ENCODE measurements at places on chromosomes 6 and 20.
A peak's percentile ranks its signal among the peaks of the same experiment; 100 is the strongest.

GRCh38 chr6:100209323-100210136, 215.5 kb upstream of the MCHR2 start:
- DNase-seq: no peak

GRCh38 chr6:110703906-110704594, 111.2 kb downstream of the CDK19 start:
- no peak for DNase-seq

GRCh38 chr20:1370548-1371110, 22.2 kb downstream of the FKBP1A start:
- DNase-seq: no peak

- DNase-seq: no peak
Observed at GRCh38 chr20:49980140-49981008, 2.4 kb upstream of the SNAI1 start.

- DNase-seq: no peak
Observed at GRCh38 chr6:9711365-9711764, 703.5 kb downstream of the TFAP2A start.

- DNase-seq: no peak
Observed at GRCh38 chr6:11854408-11855165, 76.0 kb upstream of the ADTRP start.

DNA sequence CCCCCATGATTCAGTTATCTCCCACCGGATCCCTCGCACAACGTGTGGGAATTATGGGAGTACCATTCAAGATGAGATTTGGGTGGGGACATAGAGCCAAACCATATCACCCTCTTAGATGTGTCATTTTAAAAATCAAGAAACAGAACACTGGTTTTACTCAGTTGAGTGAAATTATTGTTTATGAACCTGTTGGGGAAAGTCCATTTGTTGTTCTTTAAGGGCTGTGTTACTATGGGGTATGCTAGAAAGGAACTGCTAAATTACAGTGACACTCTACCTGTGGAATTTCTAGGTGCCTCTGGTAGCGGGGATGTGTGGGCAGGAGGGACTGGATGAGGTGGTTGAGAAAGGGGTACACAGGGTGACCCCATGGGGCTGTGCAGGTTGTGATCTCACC, 28.9 kb downstream of the STX11 start:
- no peak for DNase-seq

GRCh38 chr6:115545672-115545986, 515.1 kb downstream of the FRK start:
- no peak for DNase-seq

GRCh38 chr6:160077526-160077925, 44.1 kb upstream of the SLC22A1 start:
- no peak for DNase-seq

DNA sequence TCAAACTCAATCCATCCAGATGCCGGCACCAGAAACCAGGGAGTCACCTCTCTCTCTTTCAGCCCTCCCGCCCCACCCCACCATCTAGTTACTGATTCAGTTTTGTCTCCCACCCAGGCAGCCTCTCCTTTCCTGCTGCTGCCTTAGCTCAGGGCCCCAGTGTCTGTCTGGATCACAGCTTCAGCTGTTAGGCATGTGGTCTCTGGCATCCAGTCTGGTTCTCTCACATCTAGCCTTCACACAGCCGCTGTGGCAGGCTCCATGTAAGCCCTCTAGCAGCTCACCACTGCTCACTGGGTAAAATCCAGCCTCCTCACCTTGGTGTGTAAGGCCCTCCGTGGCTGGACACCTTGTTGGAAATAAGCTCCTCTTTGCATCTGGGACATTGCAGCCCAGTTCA, 21.3 kb downstream of the AARS2 start:
- no peak for DNase-seq

DNA sequence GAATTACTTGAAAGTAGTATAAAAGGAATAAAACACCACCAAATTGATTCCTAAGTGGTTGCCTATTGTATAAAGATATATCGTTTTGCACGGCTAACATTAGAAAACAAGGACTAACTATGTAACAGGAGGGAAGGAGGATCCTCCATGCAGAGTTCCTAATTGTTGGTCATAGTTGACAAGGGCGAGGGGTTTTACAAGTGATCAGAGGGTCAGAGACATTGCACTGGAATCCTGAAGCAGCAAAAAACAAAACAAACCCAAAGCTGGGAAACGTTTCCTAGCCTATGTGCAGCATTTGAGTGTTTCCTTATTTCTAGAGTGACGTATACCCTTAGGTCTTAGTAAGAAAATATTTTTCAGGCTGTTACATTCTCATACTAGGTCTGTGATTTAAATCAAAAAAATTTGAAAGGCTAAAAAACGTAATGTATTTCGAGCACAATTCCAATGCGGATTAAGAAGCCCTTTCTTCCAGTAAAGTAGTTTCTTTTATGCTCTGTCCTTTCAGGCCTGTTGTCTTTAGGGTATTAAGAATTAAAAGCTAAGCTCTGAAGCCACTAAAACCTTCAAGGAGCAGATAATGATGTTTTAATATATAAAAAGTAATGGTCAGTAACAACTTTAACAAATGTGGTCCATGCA, 373.8 kb upstream of the MMS22L start:
- no peak for DNase-seq

DNA sequence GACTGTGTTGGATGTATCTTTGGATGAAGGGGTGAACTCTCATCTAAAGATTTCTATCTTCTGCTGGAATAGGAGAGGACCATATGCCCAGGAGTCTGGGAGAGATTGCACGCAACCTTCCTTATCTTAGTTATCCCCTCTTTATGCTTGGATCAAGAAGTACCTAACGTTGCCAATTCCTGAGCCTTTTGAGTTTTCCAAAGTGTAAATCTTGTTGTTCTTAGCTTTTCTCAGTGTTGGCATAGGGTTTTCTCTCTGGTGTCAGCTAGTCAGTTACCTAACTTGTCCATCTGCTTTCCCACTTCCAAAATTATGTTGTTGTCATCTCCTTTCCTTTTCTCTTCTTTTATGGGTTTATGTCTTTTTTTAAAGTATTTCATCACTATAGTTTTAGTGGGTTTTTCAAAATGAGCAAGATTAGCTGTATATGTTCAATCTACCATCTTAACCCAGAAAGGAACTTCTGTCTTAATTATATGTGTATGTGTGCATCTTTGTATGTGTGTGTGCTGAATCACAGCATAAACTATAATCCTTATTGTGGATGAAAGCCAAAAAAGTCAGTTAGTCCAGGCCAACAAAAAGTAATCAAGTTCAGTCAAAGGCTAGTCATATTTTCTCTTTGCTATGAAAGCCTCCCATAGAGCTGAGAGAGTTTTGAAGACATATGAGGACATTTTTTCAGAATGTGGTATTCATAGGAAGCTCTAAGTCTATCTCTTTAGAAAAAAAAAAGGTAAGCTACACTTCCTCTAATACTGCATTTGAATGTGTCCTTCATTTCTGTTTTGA, 72.1 kb downstream of the KHDC1L start:
- no peak for DNase-seq

DNA sequence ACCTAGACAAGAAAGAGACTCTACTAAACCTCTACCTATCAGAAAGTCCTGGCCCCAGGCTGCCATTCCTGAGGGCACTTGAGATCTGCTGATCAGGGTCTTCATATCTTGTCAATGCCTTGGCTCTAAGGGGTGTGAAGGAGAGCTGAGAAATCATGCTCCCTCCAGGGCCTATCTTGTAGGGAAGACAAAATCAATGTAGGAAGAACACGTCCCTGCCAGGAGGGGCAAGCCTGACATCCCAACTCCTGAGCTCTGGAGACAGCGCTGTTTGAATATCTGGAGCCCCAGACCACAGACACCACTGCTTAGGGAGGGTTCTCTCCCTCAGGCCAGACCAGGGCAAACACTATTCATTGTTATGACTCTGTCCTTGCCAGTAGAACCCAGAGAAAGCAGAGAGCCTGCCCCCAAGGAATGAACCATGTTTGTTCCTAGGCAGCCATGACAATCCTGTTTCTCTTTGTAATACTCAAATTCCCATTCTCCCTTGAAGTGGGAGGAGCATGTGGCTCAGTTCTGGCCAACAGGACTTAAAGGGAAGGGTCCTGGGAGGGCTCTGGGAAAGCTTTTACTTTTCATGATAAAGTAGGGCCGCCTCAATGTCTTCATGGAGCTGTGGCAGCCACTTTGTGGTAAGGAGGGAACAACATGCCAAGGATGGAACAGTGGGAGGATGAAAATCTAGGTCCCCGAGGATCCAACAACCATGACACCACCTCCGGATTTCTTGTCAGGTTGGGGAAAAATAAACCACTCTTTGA, 1.8 kb upstream of the FASTKD5 start:
- no peak for DNase-seq

- no peak for DNase-seq
Observed at GRCh38 chr20:3901028-3901705, 12.0 kb downstream of the PANK2 start.

DNA sequence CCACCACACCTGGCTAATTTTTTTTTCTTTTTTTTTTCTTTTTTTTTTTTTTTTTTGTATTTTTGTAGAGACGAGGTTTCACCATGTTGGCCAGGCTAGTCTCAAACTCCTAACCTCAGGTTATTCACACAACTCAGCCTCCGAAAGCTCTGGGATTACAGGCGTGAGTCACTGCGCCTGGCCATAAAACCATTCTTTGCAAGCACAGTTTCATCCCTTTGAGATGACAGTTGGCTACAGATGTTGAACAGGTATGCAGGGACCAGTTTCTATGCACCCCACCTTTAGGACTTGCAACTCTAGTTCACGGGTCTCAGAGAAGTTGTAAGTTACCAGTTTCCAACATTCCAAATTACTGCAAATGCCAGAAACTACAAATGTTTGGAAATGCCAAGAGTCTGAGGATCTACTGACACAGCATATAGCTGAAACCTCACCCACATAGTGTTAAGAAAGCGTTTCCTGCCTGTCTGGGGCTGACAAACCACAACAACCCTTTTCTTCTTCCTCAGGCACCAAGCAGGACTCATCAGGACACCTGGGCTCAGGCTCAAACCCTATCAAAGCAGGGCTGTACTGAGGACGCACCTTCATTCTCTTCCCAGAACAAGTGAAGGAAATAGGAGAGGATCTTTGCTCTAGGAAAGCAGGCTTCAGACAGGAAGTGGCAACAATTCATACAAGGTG, 22.9 kb downstream of the ARHGAP18 start:
- no peak for DNase-seq

- DNase-seq: no peak
Observed at GRCh38 chr20:57114290-57115005, 152.0 kb downstream of the BMP7 start.

GRCh38 chr20:46482864-46483263, 30.5 kb downstream of the ZNF334 start:
- no peak for DNase-seq

- DNase-seq: no peak
Observed at GRCh38 chr6:149899486-149899885, 1.6 kb upstream of the RAET1E start.

DNA sequence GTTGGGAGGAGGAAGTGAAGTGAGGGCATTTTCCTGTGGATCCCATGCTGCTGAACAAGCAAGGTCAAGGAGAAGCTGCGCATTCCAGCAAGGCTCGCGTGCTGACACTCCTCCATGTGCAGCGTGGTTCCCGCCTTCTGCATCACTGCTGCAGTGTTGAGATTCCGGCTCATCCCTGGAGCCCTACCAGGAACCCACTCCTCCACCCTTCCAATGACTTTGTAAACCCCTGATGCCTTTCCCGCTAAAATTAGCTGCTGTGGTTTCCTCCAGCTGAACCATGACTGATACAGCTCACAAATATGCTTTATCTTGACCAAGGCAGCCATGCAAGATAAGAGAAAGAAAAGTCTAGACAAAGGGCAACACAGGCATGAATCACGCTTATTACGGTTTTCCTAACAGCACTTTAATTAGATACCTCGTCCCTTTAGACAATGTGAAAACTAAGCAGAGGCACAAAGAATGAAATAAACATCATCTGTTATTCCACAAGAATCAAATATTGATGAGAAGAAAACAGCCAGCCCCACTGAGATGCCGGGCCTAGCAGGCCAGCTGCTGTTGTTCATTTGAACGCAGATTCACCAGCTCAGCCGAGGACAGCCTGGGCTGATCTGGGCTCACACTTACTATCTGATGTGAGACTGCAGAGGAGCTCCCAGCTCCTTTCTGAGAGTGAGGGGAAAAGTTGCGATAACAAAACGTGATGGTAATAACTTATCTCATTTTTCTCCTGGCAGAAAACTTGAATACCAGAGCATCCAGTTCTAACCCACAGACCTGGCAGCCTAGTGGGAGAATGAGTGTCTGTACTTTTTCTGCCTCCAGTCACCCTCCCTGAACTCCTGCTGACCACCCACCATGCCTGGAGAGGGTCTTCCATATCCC, 14.2 kb upstream of the BNIP5 start:
- no peak for DNase-seq

DNA sequence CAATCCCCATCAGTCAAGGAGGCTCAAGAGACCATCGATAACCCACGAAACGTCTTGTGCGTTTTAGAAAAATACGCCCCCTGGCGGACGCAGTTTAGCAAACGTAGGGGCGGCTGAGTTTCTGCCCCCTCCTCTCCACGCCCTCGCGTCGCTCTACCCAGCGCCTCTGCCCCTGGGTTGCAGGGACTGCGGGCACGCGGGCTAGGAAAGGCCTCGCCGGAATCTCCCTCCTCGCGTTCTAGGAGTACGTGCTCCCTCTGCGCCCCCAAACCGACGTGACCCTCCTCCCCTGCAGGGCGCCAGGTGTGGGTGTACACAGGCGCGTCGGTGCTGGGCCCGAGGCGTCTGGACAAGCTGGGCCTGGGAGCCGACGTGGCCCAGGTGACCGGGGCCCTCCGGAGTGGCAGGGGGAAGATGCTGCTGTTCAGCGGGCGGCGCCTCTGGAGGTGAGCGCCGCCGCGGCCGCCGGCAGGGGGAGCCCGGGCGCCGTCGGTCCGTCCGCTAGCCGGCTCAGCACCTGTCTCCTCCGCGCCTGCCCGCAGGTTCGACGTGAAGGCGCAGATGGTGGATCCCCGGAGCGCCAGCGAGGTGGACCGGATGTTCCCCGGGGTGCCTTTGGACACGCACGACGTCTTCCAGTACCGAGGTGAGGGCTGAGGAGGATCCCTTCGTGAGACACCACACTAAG, 5.3 kb downstream of the MMP9 start:
- peak; percentile 50 for DNase-seq

- no peak for DNase-seq
Observed at GRCh38 chr20:2203436-2203835, 92.4 kb upstream of the TGM3 start.

DNA sequence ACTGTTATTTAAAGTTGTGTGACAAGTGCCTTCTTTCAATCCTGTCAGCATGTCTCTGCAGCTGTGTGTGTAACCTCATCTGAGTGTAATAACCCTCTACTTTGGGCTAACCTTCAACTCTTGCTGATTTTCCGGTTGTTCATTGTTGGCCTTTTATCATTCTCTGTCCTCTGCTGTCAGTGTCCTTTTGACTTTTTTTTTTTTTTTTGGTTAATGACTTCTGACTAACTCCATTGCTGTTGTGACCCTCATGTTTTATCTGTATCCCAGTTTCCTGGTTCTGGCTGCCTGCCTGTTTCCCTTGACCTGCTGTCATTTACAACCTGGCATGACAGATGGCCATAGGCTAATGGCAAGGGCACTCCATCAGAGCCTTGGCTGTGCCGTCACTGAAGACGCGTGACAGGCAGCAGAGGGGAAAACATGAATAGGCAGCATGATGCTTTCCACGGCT, 145.7 kb upstream of the MAN1A1 start:
- DNase-seq: no peak

- DNase-seq: no peak
Observed at GRCh38 chr6:10395171-10395703, 19.6 kb downstream of the TFAP2A start.

GRCh38 chr20:50279988-50280850, 89.6 kb downstream of the CEBPB start:
- no peak for DNase-seq

All from stimulated activated naive CD4-positive, alpha-beta T cell (primary cell).